GM12864 (cell line): ENCODE measurements at places on chromosomes 12 and 14.

DNA sequence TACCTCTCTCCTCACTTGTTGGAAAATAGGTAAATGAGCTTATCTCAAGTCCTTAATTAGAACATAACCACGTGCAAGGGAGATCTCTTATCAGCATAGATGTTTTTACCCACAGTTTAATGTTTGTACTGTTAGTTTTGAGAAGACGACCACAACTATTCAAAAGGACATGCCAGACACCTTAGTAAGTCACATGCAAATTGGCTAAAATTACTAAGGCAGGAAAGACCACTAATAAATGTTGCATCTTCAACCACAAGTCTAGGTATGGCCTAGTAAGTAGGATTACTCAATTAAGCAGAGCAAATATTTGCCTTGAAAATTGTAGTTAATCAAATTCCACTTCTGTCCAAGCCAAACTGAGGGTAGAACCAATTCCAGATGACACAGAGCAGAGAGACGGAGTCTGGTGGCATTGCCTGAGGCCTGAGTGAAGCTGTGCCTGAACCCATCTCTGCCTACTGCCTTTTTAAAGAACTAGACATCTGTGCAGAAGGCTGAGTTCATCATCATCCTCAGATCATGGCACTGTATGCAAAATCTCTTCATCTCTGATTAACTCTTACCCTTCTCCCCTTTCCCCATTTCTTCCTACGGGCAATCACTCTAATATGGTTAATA, 29.7 kb upstream of the CHST11 start:
- no peak for DNase-seq

DNA sequence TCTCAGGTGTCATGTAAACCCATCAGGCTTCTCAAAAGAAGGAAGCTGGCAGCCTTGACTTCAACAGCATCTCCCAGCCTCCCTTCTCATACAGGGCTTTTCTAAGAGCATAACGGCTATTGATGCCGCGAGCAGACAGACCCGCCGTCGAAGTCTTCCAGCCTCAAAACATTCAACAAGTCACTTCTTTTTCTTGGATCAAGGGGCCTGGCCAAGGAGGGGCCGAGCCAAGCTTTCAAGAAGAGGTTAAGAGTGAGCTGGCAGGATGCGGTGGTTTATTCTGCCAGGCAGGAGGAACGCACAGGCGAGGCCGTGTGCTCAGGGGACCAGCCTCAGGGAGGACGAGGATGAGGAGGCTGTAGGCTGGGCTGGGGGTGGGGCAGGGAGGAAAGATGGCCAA, 102.9 kb upstream of the RFLNA start:
- DNase-seq: no peak

GRCh38 chr12:92493816-92494215, 209.0 kb upstream of the PLEKHG7 start:
- peak; percentile 72 for DNase-seq

GRCh38 chr14:93263416-93263815, 56.4 kb downstream of the UBR7 start:
- DNase-seq: no peak

DNA sequence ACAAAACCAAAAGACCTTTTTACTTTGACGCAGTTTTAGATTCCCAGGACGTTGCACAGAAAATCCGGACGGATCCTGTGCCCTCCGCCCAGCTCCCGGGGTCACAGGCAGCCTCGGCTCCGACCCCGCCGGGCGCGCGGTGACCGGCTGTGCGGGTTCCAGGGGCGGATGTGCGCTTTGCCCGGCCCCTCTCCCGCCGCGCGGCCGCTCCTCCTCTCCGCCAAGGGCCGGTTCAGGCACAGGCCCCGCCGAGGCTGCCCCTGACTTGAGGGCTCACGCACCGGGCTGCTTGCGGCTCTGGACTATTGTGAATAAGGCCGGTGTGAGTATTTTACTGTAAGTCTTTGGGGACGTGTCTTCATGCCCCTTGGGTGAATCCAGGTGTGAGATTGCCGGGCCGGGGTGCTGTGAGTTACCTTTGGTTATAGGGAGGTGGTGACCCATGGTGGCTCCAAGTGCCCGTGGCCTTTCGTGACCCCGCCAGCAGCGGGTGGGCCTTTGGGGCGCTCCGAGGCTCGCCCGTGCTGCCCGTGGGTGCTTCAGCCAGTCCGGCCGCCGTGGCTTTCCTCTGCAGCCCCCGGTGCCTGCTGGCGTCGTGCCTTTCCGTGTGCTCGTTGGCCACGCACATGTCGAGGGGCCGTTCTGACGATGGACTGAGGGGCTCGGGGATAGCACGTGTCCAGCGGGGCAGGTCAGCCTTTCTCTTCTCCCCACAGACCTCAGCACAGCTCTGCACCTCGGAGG, 45.9 kb downstream of the NOC4L start:
- DNase-seq: no peak

DNA sequence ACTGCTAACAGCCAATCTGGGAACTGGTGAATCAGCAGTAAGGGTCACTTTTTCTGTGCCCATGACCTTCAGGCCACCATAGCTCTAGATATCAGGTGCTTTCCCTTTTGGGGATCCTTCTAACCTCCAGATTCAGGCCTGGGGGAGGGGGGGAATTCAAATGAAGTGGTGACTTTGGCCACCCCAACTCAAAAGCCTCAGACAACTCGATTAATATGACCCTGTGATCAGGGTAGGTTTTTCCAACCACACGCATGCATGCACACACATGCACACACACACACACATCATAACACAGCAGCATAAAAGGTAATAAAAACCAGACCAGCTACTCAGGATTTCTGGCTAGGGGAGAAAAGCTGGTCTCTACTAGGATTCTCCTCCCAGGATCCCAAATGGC, 5.3 kb downstream of the TBX3 start:
- no peak for DNase-seq

GRCh38 chr12:25894759-25895158, 63.7 kb upstream of the RASSF8 start:
- DNase-seq: no peak

DNA sequence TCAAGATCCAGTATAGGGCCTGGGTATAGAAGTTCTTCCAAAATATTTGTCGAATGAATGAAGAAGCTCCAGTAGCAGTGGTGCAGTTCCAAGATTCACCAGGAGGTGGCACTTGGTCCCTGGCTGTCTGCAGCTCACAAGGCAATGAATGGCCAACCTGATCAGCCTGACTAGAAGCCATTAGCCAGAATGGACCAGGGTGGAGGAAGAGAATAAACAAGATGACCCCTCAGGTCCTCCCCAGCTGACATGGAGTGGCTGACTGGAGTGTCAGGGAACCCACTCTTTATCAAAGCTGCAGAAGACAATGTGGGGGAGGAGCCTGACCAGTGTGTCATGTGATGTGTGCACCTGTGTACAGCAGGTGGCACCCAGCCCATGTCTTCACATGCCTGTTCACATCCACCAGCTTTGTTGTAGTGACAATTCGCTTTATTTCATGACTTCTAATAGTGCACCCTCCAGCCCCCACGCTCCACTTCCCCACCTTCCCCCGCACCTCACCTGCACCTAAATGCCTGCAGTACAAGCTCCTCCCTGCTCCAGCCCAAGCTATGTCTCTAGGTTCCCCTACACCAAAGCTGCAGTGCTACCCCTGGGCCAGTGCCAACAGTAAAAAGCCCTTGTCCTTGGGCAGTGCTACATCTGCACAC, 3.0 kb downstream of the LTBP2 start:
- DNase-seq: peak; percentile 54
